ENCODE measurements at places on chromosomes 1 and 21.
A peak's percentile ranks its signal among the peaks of the same experiment; 100 is the strongest.

DNA sequence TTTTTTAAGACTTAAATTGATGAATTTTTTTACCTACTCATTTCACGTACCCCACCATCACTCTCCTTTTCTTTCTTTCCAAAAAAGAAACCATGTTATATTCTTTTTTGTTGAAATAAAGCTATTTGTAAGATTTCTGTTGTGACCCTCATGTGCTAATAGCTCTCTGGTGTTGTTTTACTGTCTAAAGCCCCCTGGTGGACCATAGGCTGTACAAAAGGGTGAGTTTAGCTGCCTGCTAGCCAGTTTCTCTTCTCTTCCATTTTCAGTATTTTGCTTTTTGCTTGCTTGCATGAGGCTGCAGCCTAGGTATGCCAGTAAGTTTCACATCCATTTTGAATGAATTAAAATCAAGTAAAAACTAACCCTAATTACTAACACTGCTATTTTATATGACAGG, 15.6 kb upstream of the VAMP3 start:
- DNase-seq, result no peak

- no peak for DNase-seq
These were observed 240.6 kb upstream of the C1orf105 start for GRCh38 chr1:172179918-172180317.

GRCh38 chr1:194114288-194114687, 927.9 kb upstream of the B3GALT2 start:
- DNase-seq, result no peak

DNA sequence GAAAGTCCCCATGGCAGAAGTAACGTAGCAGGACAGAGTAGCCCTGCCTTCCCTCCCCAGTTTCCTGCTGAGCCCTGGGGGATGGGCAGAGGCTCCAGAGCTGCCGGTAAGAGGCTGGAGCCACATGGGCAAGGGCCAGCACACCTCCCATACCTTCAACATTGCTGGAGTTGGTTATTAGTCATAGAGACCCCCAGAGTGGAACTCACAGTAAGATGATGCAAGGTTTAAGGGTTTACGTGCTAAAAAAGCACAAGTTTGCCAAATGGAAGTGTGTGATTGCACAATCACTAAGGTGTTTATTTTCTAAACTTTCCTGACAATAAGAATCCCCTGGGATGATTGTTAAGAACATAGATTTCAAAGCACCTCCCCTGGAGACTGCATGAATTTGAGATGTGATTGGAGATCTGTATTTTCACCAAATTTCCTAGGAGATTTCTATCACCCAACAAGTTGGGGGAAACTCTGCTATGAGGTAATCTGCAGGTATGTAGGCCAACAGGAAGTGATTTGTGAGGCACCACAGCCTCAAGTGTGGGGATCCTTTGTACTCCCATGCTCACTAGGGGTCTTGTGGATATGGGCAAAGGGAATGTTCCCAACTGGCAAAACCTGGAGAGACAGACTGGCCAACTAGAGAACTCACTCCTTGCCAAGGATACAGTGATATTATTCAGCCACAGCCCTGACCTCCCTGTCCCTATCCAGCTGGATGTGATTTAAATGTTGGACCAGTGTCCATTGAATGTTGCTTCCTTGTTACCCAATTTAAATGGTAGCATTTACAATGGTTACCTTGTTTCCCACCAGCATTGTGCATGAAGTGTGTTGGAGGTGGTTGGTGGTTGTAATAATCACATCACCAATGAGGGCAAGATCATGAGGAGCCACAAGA, 37.1 kb upstream of the CSF1 start:
- no peak for DNase-seq

DNA sequence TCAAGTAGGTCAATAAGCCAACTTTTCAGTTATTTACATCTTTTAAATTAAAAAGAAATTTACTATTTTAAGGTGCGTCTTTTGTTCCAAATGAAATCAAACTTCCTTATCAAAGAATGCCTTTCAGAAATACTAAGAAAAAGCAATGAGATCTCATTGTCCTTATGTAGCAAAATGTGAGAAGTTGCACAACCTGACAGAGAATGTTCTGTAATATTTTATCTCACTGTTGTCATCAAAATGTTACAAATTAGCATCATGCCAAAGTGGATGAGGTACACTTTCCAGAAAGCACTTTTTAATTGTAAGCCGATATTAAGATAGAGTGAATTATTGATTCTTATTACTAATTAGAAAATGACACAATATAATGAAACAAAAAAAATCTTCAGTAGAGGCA, 50.4 kb downstream of the KCNT2 start:
- no peak for DNase-seq

- no peak for DNase-seq
These were observed 490.3 kb downstream of the TTLL7 start for GRCh38 chr1:83508485-83509151.

GRCh38 chr1:22309572-22309971, 142.1 kb upstream of the ZBTB40 start:
- DNase-seq, result no peak

- DNase-seq, result no peak
These were observed 173.5 kb downstream of the GALNT2 start for GRCh38 chr1:230240446-230241086.

GRCh38 chr1:184860985-184861754, 106.5 kb upstream of the EDEM3 start:
- peak; percentile 45 for DNase-seq

Data from NCI-H2029 treated with DMSO at 0.1 percent for 48 hours (cell line).